Amygdala (tissue), 56 donors: ENCODE measurements at places on chromosomes 5 and 9.

GRCh38 chr5:108615216-108615615 lies 132.5 kb upstream of the FER start:
- no peak for DNase-seq

- DNase-seq = no peak
Measured at GRCh38 chr9:89350988-89351557, 32.8 kb downstream of the SECISBP2 start.

DNA sequence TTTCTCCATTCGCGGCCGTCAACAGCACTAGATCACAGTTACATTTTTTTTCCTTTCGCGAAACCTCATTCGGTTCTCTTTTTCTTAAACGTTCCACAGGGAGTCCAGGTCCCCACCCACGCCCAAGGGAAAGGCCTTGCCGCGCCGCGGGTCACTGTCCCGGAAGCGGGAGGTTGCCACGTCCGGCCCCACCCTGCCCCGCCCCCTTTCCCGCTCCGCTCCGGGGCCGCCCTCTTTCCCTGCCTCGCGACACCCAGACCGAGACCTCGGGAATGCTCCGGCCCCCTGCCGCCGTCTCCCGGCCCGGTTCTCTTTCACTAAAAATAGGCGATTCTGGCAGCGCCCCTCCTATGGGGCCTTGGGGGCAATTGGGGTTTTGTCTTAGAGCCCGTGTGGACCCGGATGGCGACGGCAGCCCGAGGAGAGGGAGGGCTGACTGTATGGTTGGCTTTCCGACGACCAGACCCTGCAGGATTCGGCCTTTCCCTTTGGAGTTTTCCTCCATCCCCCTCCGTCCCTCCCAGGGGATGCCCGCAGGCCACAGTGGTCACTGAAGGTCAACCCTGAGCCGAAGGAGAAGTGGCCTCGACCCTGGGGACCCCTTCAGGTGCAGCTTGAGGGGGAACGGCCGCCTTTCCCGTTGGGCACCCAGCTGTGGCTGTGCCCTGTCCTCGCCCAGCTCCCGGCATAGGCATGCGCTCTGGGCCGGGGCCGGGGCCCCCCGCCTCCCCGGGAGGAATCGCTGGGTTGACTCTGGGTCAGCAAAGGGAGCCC lies 2.8 kb upstream of the RACK1 start:
- DNase-seq = no peak

GRCh38 chr9:114682846-114683245 lies 854 bp upstream of the TEX48 start:
- no peak for DNase-seq

DNA sequence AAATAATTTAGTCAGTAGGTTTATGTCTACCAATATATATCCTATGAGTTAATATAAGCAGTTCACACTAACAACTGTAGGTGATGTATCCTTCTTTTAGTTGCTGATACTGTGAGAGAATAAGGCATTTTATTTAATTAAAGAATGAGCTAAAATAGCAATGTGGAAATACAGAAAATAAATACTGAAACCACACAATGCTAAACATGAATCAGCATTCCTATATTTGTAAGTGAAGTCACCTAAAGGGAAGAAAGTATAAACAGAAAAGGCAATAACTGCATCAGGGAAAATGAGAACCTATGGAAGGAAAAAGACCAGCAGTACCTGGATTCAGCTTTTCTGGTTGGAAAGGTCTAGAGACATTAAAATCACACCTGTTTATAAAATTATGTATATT lies 336.0 kb downstream of the PDE4D start:
- DNase-seq = no peak

- no peak for DNase-seq
Measured at GRCh38 chr9:70439991-70440706, 25.7 kb upstream of the KLF9 start.

DNA sequence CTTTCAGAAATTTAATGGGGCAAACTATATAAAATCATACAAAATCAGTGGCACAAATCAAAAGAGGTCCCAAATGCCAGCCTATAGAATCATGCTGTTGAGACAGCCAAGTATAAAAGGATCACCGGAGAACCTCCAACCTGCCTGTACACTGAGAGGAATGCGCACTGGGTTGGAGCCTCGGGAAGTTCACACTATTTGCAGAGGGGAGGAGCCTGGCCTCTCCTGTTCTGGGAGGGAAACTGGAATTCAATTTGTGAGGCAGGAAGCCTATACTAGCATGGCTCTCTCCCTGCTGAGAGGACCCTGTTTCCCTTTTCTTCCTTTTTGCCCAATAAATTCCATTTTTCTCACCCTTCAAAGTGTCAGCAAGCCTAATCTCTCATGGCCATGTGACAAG lies 406.0 kb downstream of the HINT1 start:
- DNase-seq = no peak

GRCh38 chr5:126777257-126777974 lies 480 bp downstream of the LMNB1 start:
- DNase-seq = peak; percentile 19

- DNase-seq = no peak
Measured at GRCh38 chr5:116759860-116760640, 185.4 kb upstream of the SEMA6A start.

GRCh38 chr9:135530146-135530545 lies 8.9 kb downstream of the LCN1 start:
- DNase-seq = no peak

DNA sequence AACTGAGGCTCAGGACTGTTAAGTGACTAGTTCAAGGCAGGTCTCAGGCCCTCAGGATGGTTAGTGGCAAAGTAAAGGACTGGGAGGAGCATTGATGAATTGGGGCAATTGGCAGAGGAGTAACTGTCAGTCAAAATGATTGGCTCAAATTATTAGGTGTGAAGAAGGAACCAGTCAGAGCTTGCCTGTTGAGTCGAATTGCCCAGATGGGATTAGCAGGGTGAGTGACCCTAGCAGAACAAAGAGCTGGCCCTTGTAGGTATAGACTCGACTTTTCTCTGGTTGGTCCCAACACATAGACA lies 2.6 kb upstream of the NSD1 start:
- DNase-seq = no peak

- no peak for DNase-seq
Measured at GRCh38 chr9:36503172-36504088, 69.3 kb upstream of the MELK start.

GRCh38 chr9:29838491-29839020 lies 2265.3 kb upstream of the C9orf72 start:
- DNase-seq = no peak

- DNase-seq = no peak
Measured at GRCh38 chr5:89968958-89969381, 440.6 kb downstream of the CETN3 start.

DNA sequence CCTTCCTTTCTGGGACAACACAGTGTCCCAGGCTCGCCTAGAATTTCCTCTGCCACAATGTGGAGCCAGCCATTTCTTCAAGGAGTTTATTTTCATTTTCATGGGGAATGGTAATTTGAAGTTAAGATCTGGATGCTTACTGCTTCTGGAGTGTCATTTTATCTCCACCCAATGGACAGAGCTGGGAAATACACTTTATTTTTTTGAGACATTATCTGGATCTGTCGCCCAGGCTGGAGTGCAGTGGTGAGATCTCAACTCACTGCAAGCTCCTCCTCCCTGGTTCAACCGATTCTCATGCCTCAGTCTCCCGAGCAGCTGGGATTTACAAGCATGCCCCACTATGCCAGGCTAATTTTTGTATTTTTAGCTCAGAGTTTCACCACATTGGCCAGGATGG lies 12.7 kb upstream of the THG1L start:
- no peak for DNase-seq

DNA sequence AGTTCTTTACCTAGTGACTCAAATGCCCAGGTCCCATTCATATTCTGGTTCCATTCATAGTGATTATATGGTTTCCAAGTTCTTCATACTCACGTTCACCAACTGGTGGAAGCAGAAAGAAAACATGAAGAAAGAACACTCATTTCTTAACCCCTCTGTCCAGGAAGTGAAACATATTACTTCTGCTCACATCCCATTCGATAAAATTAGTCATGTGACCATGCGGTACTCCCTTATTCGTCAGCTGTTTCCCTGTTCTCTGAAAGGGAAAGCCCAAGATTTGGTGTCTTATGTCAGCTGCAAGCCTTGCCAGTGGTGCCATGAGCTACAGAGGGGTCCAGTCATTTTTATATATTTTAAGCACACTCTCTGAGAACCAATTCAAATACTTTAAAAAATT lies 387.0 kb upstream of the DMAC1 start:
- DNase-seq = no peak

DNA sequence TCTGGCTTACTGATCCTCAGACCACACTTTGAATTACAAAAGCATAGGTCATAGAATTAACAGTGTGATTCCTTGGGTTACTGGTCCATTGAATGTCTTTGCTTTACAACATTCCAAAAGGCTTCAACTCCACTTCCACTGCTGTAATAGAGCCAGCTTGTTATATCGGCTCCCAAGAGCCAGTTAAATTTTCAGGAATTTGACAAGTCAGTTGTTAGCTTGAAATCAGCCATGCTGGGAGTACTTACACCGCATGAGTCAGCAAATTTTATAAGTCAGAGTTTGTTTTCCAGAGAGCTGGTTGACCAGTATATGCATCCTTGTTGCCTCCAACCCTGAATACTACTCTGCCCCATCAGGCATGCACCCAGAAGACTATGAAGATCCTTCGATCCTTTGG lies 73.1 kb downstream of the FOXB2 start:
- no peak for DNase-seq

DNA sequence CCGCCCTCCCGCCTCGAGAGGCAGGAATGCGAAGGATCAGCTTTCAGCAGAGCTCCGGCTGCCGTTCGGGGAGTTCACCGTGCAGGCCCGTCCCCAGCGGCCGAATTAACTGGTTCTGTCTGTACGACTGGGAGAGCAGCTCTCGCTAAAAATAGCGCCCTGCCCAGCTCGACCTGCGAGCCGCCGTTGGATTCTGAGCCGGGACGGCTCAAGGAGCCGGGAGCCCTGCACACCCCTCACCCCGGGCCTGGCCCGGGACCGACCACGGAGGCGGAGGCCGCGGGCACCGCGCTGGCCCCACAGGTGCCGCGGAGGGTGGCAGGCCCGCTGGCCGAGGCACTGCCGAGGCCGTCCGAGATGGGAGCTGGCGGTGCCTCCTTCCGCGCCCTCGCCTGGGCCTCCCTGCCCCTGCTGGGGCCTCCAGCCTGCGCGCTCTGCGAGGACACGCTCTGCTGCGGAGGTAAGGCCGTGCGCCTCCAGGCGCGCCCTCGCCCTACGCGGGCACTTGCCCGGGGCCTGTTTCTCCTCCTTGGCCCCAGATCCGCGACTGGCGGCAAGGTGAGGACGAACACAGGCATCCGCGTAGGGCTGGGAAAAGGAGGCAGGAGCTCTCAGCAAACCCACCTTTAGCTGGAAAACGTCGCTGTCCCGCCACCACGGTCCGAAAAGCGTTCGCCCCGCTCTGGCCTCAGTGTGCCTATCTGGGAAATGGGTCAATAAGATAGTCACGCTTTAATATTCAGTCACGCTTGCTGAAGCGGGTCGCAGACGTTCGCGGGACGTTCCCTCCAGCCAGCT lies 53.1 kb upstream of the DAB2IP start:
- no peak for DNase-seq

DNA sequence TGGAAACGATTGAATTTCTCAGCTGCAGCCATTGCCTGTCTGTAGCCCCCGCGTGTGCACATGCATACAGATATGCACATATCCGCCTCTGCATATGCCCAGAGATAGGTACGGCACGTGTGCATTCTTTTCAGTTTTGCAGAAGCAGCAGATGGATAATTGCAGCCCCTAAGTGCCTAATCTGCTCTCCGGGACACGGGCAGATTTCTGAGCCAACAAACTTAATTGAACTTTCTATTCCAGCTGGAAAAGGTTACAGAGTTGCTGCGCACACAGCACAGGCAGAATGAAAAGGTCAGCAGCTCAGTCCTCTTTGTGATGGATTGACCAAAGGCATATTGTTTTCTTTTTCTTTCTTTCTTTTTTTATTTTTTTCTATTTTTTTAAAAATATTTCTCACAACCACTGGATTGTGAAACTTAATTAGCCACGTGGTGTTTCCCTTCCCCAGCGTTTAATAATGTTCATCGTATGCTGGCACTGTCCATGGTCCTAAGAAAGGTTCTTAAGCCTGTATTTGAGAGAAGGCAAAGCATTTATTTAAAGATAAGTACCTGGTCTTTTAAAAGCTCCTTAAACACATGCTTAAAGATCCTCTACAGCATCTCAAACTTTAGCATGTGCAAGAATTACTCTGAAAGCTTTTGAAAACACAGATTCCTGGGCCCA lies 270.2 kb upstream of the BRINP1 start:
- no peak for DNase-seq
